ENCODE measurements at places on chromosomes 7 and 10. TPM values are rescaled to one million over a fixed set of nuclear protein-coding genes. Genes with fewer than 3 reads are reported as not detected.
A peak's percentile ranks its signal among the peaks of the same experiment; 100 is the strongest.

CNPY1 gene
- not detected for total RNA-seq

GIMAP4 gene
- total RNA-seq = 245 TPM

FLNC gene
- total RNA-seq = not detected

SLC18A2 gene
- not detected for total RNA-seq

- H3K4me1 ChIP-seq = peaks cover 73% of the 10 kb centered on the region
- H3K4me3 ChIP-seq = peak overlapping the region; percentile 85
- H3K27ac ChIP-seq = peak overlapping the region; percentile 90
- peaks cover 16% of the 10 kb centered on the region for H3K27me3 ChIP-seq
- DNase-seq = no peak
Measured at GRCh38 chr7:22676385-22676784, 50.6 kb upstream of the IL6 start.

DNA sequence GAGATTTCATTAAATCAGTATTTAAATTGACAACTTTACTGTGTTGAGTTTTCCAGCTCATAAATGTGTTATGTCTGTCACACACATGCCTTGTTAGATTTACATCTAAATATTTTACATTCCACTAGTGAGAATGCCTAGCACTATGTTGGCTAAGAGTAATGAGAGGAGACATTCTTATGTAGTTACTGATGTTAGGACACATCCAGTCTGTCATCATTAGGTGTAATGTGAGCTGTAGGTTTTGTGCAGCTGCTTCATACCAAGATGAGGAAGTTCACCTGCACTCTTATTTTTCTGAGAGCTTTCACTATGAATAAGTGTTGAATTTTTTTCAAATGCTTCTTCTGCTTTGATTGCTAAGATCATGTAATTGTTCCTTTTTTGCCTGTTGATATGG is 218.0 kb upstream of the IGFBP3 start:
- DNase-seq = no peak
- no peak overlapping the region for H3K27ac ChIP-seq
- H3K36me3 ChIP-seq = no peaks in the 10 kb centered on the region
- no peaks in the 10 kb centered on the region for H3K27me3 ChIP-seq
- no peak overlapping the region for H3K4me3 ChIP-seq
- no peaks in the 10 kb centered on the region for H3K4me1 ChIP-seq

DNA sequence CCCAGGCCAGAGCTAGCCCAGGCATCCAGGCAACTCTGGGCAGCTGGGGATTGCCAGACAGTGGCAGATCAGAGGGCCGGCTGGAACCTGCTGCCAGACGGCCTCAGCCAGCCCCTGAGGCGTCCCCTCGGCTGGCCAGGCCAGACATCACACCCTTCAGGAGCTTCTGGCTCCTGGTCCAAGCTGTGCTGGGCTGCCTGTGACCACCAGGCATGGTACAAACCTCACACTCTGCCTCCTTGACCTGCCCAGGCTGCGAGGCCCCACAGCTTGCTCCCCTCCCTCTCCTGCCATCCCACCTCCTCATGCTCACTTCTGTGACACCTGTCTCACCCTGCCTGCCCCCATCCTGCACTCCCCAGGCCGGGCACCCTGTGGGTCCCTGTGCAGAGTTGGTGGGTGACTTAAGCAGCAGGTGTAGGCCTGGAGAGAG is 5.7 kb downstream of the DEPP1 start:
- H3K4me3 ChIP-seq = no peak overlapping the region
- H3K4me1 ChIP-seq = peaks cover 31% of the 10 kb centered on the region
- no peaks in the 10 kb centered on the region for H3K36me3 ChIP-seq
- DNase-seq = no peak
- H3K27ac ChIP-seq = peak overlapping the region; percentile 41

Data from natural killer cell treated with Interleukin-12 subunit alpha and Interleukin-12 subunit beta and Interleukin-15 and Interleukin-18, amount 100 ng/mL, for 72 hours (primary cell).